RWPE2 (cell line): ENCODE measurements at places on chromosomes 3 and 15.

DNA sequence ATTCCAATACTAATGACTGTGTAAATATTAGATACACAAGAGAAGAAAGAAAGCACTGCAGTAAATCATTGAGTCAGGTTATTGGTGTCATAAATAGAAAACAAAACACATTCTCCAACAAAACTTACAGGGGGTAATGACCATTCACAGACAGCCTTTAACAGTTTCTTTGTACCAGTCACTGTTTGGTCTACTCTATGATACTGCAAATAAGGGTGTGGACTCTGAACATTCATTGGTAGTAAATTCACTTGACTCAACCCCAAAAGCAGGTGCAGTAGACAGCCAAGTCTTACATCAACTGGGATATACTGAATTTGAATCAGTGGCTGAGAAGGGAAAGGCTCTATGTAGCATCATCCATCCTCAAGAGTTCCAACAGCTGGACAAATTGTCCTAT, 463.5 kb downstream of the FOXP1 start:
- DNase-seq = no peak

- DNase-seq = no peak
Observed at GRCh38 chr3:64988188-64988587, 300.4 kb upstream of the ADAMTS9 start.

DNA sequence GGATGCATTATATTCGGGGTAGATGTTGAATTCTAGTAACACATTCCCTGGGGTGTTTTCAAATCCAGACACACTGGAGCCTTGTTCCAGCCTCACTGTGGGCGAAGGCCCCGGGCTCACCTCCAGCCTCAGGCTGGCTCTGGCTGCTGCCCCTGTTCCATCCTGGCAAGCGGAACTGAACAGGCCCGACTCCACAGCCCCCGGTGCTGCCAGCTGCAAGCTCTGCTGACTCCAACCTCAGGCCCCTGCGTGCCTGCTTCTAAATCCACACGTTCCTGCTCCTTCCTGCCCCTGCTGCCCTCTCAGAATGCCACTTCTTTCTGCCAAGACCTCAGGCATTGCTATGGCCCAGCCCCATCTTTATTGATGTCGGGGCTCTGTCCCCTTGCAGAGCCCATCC, 90.6 kb downstream of the LIPC start:
- DNase-seq = no peak

DNA sequence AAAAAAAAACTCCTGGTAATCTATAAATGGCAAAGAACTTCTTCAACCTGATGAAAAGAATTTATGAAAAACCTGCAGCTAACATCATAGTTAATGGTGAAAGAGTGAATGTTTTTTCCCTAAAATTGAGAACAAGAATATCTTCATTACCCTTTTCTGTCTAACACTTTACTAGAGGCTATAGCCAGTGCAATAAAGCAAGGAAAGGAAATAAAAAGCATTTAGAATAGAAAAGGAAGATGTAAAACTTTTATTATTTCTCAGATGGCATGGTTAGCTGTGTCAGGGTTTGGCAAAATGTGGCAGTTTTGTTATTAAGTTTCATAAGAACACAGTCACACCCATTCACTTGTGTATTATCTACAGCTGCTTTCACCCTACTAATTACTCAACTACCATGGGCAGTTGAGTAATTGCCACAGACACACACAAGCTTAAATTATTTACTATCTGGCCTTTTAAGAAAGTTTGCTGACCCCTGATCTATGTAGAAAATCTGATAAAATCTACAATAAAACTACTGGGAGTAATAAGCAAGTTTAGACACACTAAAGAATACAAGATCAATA, 465.1 kb downstream of the MAGI1 start:
- DNase-seq = no peak

DNA sequence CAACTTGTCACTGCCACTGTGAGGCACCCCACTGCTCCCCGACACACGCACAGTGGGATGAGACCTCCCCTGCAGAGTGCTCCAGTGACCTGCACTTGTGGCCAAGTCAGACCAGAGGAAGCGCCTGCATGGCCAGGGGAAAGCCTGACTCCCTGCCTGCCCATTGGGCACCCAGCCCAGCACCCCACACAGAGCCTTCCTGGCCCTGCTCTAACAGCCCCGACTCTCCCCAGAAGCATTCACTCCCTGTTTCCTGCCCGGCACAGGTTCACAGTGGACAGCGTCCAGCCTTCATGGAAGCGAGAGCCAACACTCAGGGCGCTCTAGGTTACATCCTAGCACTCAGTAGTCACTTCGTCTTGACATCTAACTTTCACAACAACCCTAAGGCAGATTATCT, 27.8 kb downstream of the RBPMS2 start:
- DNase-seq = no peak
